ENCODE measurements at places on chromosomes 3 and 15.
A peak's percentile ranks its signal among the peaks of the same experiment; 100 is the strongest.

DNA sequence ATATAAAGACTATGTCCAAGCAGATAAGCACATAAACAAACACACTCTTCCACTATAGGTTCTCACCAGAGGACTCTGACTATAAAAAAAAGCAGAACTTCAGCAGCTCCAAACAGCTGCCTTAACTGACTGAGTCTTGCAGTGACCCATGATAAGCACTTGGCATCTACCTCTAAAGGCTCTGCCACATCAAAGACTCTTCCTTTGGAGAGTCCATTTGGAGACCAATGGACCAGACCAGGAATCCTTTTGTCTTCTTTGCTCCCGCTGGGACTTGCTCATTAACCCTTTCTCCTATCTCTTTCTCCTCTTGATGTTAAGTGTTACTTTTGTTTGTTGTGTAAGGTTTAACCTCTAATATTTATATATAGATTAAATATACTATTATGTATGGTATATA is 424.1 kb downstream of the RSL24D1 start:
- DNase-seq: no peak

GRCh38 chr3:180619723-180620122 is 17.8 kb downstream of the TTC14 start:
- DNase-seq: no peak

- no peak for DNase-seq
Measured at GRCh38 chr15:71088683-71089082, 26.6 kb upstream of the THSD4 start.

GRCh38 chr15:85622221-85622831 is 172.4 kb downstream of the KLHL25 start:
- peak; percentile 30 for DNase-seq
